ENCODE measurements at places on chromosomes 5 and 9.

- DNase-seq = no peak
These were observed 69.9 kb downstream of the TLE1 start for GRCh38 chr9:81619353-81620001.

GRCh38 chr9:35960039-35960655 lies 2.2 kb upstream of the OR2S2 start:
- no peak for DNase-seq

DNA sequence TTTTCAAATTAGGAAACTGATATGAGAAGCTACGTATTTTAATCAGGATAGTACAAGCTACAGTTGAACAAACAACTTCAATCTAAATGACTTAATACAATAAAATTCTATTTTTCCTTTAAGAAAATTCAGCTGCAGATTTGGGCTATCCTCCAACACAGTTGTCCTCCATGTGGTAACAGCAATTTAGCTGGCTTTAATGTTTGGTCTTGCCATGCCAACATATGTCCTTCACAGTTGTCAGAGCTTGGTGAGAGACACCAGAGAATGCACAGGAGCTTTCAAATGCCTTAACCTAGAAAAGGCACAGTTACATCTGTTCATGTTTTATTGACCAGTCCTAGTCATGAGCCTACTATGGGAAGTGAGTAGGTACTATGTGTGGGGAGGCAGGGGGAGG lies 10.8 kb downstream of the FAM174A start:
- no peak for DNase-seq

DNA sequence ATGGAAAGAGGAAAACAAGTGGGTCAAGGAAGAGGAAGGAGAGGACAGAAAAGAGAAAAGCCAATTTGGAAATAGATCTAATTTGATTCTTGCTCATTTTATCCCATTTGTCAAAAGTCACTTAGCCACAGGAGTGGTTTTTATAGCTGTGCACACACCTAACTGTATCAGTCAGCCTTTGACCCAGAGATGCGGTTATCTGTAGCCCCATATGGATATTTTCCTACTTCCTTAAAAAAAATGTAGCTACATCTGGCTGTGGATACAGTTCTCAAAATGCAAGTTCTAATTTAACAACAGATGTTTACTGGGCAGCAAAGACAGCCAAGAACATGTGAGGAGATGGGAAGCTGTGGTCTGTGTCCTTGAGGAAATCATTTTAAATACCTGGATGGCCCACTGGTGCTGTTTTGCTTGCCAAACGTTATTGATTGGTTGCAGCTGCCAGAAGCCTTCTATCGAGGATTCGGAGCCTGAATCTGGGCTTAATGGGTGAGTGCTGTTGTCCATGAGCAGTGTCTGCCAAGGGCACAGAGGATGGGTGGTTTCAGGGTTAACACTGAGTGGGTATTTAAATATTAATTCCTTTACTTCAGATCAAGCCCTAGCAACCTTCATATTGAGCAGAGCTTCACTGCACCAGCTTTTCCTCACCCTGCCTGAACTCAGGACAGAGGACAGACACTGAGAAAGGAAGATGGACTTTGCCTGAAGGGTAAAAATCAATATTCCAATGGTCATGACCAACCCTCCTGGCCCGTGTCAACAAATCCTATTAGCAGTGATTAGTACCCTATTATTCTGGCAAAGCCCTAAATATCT lies 92.2 kb downstream of the APBA1 start:
- no peak for DNase-seq

GRCh38 chr9:37082214-37082765 lies 38.1 kb upstream of the ZCCHC7 start:
- no peak for DNase-seq

- no peak for DNase-seq
These were observed 176.4 kb downstream of the CD180 start for GRCh38 chr5:67020096-67020615.

GRCh38 chr9:126860757-126861466 lies 473 bp downstream of the ZBTB34 start:
- peak; percentile 28 for DNase-seq

- DNase-seq = peak; percentile 13
These were observed 72.7 kb downstream of the FAM78A start for GRCh38 chr9:131203431-131204218.

GRCh38 chr9:15203581-15203980 lies 103.4 kb downstream of the TTC39B start:
- DNase-seq = no peak

GRCh38 chr5:22627029-22627428 lies 226.1 kb downstream of the CDH12 start:
- DNase-seq = no peak

DNA sequence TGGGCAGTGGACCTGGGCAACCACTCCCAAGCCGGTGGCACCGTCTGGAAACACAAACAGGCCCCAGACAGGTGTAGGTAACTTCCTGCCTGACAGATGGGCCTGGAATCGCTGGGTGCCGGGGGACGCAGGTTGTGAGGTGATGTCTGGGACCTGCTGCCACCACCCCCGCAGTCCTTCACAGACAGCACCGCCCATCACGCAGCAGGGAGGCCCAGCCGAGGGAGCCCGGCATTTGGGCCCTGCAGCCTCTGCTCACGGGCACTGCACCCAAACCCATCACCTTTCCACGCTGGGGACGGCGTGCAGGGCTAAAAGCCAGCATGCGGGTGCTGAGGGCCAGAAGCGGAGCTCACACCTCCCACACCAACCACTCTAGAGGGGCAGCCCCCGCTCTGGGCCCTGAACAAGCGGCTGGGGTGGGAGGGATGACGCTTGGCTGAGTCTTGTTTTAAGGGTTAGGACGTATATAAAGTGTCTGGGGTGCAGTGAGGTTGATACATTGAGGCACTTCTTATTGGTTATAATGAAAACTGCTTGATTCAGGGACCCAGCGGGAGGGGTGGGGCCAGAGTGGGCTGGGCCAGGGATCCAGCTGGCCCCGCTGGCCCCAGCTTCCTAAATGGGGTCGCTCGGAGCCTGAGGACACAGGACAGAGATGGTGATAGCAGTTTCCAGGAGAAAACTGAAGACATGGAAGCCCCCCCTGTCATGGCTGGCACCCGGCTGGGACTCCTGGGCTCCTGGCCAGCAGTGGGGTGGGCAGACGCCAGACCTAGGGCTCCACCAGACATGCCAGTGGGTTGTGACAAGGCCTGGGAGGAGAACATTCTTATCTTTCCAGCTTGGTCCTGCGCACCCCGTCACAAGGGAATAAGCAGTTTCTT lies 11.3 kb downstream of the MYMK start:
- DNase-seq = no peak

- no peak for DNase-seq
These were observed 51.0 kb downstream of the MTAP start for GRCh38 chr9:21853414-21853813.

- DNase-seq = no peak
These were observed 437.5 kb downstream of the TMEM232 start for GRCh38 chr5:110288766-110289511.

GRCh38 chr5:45568813-45569212 lies 127.4 kb downstream of the HCN1 start:
- no peak for DNase-seq

GRCh38 chr5:43193181-43193893 lies 1.3 kb downstream of the NIM1K start:
- peak; percentile 69 for DNase-seq

DNA sequence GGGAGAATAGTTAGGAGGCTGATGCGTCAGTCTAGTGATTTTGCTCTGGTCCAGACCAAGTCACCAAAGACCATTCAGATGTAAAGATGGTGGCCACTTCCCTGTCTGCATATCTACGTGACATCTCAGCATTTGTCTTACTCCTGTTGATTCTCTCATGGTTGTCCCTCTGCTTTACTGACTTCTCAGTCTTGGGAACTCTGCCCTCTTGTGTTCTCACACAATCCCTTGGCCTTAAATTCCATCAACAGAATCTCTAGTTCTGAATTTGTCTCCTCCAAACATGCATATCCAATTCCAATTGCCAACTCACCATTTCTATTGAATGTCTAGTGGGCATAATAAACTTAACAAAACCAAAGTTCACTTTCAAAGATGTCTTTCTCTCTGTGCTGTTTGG lies 147.8 kb downstream of the SLC24A2 start:
- DNase-seq = no peak

DNA sequence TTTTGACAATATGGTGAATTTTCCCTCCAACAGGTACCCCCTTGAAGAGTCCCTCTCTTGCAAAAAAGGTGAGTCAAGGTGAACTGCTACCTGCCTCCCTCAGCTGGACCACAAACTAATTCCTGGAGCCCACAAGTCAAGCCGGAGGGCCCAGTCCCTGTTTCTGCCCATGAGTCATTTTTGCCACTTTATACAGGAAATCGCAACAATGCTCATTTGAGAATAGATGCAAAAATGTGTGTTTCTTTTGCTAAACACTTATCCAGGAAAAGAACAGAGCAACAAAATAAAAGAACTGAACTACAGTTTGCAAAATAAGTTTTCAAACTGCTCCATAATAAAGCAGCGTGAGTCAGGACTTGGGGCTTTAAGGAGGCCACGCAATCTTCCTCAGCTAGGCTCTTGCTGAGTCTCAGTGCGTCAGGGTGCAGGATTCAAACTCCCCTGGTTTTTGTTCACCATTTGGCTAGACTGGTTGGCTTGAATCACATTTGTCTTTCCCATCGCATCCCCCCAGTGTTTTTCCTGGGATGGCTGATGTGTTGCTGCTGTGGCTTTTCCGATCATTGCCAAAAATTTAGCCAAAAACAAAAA lies 102.7 kb downstream of the GOLPH3 start:
- no peak for DNase-seq

DNA sequence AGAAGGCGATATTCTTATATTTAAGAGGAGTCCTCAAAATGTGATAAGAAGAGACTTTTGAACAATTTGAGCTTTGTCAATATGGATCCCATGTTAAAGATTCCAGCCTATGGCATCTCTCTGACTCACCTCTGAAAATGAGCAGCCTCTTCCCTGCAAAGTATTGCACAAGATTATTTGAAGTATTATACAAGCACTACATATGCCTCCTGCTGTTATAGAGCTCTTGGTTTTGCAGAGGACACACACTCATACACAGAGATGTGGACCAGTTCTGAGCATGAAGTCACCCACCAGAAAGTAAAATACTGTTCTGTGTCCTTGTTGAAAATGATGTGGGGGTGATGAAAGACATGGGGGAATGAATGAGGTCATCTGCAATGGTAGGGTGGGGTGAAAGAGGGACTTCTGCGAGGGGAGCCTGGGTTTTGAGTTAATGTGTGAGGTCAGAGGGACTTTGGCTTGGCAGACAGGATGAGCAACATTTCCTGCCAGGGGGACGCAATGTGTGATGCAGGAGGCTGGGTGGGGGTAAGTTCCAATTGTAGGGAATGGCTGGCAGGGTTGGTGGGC lies 25.8 kb downstream of the FBXL7 start:
- DNase-seq = no peak

DNA sequence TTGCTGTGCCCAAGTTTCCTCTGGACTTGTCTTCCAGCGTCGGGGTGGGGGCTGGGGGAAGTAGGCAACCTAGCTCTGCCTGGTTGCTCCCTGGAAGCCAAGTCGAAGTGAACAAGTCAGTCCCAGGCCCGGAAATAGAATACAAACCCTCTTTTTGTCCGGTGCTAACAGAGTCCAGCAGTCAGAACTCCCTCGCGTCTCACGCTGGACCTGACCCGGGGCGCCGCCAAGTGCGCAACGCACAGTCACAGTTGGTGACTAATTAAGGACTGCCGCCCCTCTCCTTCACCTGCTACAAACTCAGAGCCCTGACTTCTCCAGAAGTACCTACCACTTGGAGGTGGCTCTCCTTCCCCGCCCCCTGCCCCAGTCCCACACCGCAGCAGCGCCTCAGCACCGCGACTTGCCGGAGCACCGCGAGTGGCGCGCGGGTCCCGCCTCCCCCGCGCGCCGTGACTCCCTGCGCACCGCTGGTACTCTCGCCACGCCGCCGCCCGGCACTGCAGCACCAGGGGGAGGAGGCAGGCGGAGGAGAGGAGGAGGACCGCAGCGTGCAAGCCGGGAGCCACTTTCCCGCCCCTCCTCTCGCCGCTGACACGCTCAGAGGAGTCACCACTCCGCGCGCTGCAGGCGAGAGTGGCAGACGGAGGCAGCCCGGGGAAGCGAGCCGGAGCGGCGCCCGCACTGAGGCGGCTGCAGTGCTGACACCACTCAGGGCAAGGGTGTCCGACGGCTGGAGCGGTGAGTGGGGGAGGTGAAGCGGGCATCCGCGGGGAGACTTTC lies at the start of gene SV2C:
Gene SV2C (plus strand): TSS at position 612 of the 783 bp plus-strand sequence. CDS start 48,368 bp downstream, outside the sequence.
- peak; percentile 68 for DNase-seq

GRCh38 chr5:174096619-174097018 lies 51.1 kb downstream of the NSG2 start:
- no peak for DNase-seq

GRCh38 chr9:23638837-23639426 lies 187.1 kb downstream of the ELAVL2 start:
- DNase-seq = no peak

- no peak for DNase-seq
These were observed 52.8 kb downstream of the SPATA31C2 start for GRCh38 chr9:88085476-88085875.

- no peak for DNase-seq
These were observed 318.3 kb upstream of the PTGER4 start for GRCh38 chr5:40361378-40361777.

- peak; percentile 59 for DNase-seq
These were observed 2.1 kb downstream of the TLN1 start for GRCh38 chr9:35729700-35730485.

DNA sequence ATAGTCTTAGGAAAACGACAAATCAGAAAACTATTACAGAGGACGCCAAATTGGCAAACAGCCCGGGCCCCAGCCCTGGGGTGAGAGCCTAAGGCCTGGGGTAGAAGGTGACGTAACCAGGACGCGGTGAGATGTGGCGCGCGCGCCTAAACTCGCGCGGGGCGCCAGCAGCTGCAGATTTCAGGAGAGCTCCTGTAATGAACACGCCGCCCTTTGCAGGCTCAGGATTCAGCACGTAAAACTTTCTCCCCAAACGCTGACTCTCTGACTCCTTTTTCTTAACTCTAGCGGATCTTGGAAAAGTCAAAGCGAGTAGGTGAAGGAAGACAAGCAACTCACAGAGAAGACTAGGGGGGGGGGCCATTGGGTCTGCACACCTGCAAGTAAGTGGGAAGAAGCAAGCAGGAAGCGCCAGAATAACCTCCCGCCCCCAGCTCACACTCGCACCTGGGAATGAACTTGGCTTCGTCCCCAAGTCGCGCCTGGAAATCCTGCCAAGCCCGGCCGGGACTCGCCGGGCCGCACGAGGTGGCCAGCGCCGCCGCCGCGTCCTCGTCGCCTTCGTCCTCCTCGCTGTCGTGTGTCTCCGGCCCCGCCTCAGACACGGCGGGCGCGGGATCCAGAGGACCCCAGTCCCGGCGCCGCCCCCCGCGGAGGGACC lies 822 bp downstream of the RASEF start:
- DNase-seq = no peak
